Omental fat pad (tissue), 4 donors: ENCODE measurements at places on chromosomes 5 and 9. TPM values are rescaled to one million over a fixed set of nuclear protein-coding genes. Genes with fewer than 3 reads are reported as not detected.
A peak's percentile ranks its signal among the peaks of the same experiment; 100 is the strongest.

GRCh38 chr5:32709750-32710549, 1.2 kb upstream of the NPR3 start:
- peak; percentile 35 for DNase-seq

GRCh38 chr9:19442240-19442639, 33.4 kb downstream of the ACER2 start:
- DNase-seq = no peak

DNA sequence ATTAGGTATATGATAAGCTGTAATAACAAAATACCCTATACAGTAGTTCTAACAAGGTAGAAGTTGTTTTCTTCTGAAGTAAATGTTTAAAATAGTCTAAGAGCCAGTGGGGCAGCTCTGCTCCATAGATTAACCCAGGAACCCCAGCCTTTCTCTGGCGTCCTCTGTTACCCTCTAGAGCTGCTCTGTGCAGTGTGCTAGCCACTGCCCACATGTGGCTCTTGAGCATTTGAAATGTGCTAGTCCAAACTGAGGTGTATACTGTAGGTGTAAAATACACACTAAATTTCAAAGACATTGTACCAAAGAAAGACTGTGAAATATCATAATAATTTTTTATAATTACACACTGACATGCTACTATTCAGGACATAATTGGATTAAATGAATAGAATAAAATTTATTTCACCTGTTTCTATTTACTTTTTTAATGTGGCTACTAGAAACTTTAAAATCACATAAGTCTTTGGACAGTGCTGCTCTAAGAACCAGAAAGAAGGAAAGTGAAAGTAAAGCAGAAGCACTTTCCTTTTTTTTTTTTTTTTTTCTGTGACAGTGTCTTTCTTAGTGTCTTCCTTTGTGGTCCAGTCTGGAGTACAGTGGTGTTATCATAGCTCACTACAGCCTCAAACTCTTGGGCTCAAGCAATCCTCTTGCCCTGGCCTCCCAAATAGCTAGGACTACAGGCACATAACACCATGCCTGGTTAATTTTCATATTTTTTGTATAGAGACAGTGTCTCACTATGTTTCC, 39.3 kb downstream of the RAI14 start:
- DNase-seq = no peak

The CAVIN4 gene
- total RNA-seq = 0.31 TPM

- no peak for DNase-seq
These were observed 129.4 kb upstream of the GPR151 start for GRCh38 chr5:146645342-146645741.

DNA sequence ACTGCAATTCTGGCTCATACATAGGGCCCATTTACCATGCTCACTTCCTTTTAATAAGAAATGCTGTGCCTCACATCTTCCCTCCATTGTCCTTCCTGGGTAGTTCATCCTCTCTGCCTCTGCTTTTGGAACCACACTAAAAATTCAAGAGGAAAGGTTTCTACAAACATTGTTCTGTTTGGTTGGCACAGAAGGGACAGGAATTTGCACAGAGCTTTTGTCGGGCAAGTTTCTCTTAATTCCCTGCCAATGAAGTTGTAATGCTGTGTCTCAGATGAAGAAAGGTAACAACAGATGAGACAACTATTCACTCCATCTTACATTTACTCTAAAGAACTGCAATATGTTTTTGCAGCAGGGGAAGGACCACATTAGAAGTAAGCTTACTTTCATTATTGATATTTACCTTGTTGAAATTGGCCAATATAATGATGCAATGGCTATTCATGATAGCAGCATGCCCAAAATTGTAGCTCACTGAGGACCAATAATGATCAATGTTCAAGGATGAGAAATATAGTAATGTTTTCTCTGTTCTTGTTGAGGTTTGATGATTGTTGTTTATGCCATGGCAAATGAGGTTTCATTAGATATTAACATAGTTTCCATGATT, 82.5 kb upstream of the HMHB1 start:
- DNase-seq = no peak

- no peak for DNase-seq
These were observed 218.1 kb downstream of the CETN3 start for GRCh38 chr5:90191352-90192045.

DNA sequence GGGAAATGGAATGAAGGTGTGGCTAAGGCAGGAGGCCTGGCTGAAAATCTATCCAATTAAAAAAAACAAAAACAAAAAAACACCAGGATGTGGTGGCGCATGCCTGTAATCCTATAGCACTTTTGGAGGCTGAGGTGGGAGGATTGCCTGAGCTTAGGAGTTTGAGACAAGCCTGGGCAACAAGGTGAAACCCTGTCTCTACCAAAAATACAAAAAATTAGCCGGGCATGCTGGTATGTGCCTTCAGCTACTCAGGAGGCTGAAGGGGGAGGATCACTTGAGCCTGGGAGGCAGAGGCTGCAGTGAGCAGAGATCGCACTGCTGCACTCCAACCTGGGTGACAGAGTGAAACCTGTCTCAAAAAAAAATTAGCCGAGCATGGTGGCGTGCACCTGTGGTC, 21.1 kb downstream of the GRHPR start:
- DNase-seq = no peak

GRCh38 chr5:141155540-141156374, 5.9 kb downstream of the PCDHB6 start:
- no peak for DNase-seq

GRCh38 chr5:159695741-159696294, 220.5 kb upstream of the ADRA1B start:
- no peak for DNase-seq
